Activated CD4-positive, alpha-beta memory T cell treated with anti-CD3 and anti-CD28 coated beads, Interleukin-2, amount 10 ng/mL, durations not matched to agents 7 days and 5 days (primary cell): ENCODE measurements at places on chromosomes 1 and 21. TPM values are rescaled to one million over a fixed set of nuclear protein-coding genes. Genes with fewer than 3 reads are reported as not detected.
A peak's percentile ranks its signal among the peaks of the same experiment; 100 is the strongest.

DNA sequence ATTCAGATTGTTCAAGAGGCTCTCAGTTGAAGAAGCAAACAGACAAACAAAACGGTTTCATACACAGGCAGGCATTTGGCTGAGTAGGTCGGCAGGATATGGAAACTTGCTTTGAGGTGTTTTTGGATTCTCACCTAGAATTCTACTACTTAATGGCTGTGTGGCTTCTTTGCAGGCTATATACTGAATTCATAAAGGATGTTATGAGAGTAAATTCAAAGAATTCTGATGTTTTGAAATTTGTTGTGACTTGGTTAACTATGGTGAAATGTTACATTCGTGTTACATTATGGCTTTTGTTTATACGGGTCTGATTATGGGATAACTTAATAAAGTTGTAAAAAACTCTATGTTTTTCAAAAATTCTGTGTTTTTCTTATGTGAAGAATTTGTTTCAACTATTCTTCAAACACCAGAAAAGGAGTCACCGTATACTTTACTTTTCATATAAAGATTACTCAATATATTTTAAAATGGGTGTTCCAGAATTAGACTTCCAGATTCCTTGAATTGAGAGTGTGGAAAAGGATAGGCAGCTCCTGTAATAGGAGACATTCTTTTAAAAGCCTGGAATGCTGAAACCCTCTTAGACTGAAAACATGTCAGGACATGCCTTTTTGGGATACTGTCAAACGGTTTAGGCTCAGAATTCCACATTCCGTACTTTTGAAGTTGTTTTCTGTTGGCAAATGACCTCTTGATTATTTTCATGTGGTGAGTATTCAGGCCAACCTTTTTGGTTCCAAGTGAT, 8.2 kb upstream of the IRF2BP2 start:
- DNase-seq = no peak

- DNase-seq = no peak
Measured at GRCh38 chr1:12714710-12715475, 1.0 kb upstream of the AADACL3 start.

GRCh38 chr1:33039840-33040239, 3.2 kb upstream of the AK2 start:
- DNase-seq = no peak

GRCh38 chr1:2466958-2467554, 9.0 kb upstream of the PLCH2 start:
- DNase-seq = peak; percentile 26

DNA sequence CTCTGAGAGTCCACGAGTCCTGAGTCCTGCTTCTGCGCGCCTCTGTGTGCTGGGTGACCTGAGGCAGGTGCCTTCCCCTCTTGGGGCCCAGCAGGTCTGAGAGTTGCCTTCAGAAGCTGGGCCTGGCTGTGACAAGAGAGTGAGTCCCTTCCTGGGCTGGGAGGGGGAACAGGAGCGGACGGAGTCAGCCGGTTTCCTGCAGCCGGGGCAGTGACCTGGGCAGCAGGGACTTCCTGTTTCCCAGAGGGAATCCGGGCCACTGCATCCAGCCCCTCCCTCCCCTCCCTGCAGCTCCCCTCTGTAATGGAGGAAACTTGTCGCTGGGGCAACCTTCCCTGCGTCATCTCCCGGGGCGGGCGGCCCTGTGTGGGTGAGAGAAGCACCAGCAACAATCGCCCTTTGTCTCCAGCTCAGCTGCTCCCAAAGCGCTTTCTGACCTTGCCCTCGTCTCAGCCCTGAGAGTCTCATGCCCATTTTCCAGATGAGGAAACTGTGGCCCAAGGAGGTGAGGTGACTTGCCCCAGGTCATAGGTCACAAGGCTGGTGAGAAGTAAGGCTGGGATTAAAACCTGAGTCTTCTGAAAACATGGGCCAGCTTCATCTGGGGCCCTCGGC, 61.1 kb downstream of the SDC3 start:
- no peak for DNase-seq

DNA sequence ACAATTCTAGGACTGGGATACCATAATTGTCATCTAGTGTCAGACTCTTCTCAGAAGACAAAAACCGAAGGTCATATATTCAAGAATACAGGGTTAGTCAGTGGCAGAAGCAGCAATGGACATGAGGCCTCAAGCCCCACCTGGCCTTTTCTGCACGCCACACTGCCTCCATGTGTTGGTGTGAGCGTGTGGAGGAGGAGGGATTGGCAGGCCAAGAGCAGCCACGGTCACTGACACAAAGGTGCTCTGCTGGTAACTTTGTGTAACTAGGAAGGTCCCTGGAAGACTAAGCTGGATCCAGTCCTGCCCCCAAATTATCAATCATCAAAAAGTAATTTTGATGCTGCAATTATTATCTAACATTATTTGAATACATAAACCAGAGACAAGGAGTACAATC, 34.9 kb downstream of the HSF2BP start:
- DNase-seq = no peak

DNA sequence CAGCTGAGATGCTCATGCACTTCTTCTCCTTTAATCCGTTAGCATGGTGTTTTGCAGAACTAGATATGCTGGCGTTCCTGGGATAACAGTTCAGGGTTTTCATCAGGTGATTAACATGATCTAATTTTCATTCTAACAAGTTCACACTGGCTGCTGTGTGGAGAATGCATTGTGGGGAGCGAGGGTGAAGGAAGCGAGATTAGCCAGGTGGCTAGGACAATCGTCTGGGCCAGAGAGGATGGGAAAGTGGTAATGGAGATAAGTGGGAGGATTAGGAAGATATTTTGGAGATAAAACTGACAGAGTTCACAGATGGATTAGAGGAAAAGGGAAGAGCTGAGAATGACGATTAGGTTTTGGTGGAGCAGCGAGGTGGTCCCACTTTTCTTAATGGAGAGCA, 138.1 kb upstream of the MAGI3 start:
- no peak for DNase-seq

- no peak for DNase-seq
Measured at GRCh38 chr1:15005116-15005515, 148.4 kb upstream of the TMEM51 start.

DNA sequence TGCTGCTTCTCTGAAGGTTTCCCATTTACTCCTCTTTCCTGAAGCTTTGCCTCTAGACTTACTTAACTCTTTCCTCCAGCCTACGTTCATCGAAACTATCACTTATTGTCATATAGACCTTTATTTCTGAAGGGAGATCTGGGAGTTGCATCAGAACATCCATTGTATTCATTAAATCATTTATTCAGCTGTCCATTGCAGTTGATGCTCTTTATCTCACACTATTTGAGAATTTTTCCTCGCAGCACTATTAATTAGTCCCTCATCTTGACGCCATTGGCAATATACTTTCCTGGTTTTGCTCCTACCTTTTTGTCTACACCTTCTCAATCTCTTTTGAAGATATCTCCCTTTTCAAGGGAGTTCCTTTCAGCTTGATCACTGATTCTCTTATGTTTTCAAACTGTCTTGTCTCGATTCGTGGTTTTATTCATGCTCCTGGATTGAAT, 757 bp upstream of the LRIF1 start:
- no peak for DNase-seq

DNA sequence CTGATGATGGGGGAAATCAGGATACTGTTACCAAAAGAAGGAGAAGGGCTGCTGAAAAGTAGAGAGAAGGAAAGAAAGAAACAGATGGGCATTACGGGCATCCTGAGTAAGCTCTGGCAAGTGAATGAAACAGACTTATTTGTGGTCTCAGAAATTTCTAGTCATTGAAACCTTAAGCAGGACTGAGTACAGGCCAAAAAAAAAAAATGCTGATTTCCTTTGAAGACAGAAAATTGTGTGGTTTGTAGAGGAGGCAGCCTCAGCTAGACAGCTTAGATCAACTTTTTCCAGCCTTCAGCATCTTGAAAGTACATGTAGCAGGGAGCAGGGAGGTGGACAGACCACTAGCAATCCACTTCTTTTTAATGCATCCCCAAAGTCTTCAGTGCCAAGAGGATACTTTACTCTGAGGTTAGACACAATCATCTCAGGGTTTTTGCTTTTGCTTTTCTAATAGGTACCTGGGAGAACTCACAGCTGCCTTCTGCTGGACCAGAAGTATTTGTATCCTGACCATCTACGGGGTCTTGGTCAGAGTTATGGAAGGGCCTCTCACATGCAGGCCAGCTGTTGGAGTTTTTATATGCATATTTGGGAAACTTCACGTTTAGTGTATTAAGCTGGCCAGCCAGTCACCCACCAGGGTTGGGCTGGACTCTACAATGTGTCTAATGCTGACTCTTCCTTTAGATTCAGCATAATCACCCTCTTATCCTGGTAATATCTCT, 10.6 kb upstream of the CAPZB start:
- DNase-seq = no peak

DNA sequence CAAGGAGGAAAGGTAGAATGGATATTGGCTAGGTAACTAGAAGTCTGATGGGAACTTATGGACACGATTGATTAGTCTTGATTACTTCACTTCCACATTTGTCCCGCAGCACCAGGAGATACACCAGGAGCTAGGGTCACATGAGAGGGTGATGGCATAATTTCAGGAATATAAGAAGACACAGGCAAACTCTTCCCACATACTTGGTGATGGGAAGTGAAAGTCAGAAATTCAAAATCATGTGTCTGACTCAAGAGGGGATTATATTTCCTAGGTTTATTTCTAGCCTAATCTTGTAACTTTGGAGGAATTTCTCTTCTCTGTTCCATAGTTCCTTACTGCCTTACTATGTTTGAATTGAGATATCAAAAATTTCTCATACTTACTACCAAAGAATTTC, 185.0 kb downstream of the PBX1 start:
- DNase-seq = no peak

DNA sequence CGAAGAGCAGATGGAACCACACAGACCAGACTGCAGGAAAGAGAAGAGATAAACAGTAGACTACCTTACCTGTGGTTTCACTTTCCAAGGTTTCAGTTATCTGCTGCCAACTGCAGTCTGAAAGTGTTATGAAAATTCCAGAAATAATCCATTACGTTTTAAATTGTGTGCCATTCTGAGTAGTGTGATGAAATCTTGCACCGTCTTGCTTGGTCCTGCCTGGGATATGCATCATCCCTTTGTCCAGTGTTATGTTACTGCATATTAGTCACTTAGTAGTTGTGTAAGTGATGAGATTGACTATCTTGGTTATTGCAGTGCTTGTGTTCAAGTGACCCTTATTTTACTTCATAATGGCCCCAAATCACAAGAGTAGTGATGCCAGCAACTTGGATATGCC, 33.9 kb downstream of the DNAJC6 start:
- DNase-seq = no peak

GRCh38 chr21:20997311-20997635, 936 bp upstream of the NCAM2 start:
- no peak for DNase-seq

DNA sequence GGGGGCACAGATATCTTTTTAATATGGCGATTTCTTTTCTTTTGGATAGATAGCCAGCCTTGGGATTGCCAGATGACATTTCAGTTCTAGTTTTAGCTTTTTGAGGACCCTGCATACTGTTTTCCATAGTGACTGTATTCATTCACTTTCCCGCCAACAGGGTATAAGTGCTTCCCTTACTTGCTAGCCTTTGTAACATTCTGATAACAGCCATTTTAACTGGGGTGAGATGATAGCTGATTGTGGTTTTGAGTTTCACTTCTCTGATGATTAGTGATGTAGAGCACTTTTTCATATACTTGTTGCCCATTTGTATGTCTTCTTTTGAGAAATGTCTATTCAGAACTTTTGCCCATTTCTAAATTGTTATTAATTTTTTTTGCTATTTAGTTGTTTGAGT, 151.9 kb downstream of the NTPCR start:
- no peak for DNase-seq

GRCh38 chr1:59671953-59672305, 142.8 kb upstream of the HOOK1 start:
- DNase-seq = no peak

- no peak for DNase-seq
Measured at GRCh38 chr1:11735531-11735853, 444 bp upstream of the AGTRAP start.

GRCh38 chr1:35220976-35221375, 28.0 kb upstream of the SFPQ start:
- DNase-seq = no peak

- no peak for DNase-seq
Measured at GRCh38 chr1:209769971-209770370, 14.1 kb downstream of the TRAF3IP3 start.

- no peak for DNase-seq
Measured at GRCh38 chr1:47935856-47936255, 61.3 kb downstream of the TRABD2B start.

- no peak for DNase-seq
Measured at GRCh38 chr1:165055581-165055980, 300.9 kb downstream of the LMX1A start.

DNA sequence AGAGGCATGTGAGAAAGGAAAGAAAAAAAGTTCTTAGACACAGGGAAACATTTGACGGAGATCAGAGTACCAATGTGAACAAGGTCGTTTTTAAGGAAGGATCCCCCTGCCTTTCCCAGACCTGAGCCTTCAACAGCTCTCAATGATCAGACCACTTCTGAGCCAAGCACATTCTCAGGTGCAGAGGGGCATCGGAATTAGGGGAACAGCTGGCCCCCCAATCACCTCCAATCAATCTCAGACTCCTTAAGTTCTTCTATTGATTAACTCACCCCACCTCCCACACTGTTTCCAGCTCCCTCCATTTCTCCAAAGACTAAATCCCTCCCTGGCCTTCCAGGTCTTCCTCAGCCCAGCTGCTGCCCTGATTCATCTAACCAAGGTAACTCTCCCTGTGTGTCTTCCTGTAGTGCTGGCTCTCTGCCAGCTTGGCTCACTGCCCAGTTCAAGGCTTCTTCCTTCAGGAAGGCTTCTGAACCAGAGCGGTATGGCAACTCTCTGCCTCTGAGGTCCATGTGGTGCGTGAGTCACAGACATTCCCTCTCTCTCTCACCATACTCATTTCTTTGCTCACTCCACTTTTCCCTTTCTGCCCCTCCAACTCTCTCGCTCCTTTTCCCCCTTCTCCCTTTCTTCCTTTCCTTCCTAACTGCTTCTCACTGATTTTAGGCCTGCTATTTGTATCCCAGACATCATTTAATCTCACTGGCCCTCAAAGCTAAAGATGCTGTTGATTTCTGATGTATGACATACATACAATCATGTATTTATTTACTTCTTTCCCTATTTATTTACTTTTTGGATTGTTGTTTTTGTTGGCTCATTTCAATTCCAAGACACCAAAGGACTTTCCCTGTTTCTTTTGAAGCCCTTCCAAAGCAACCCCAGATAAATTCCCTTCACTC, 18.1 kb downstream of the CFAP45 start:
- no peak for DNase-seq

- DNase-seq = no peak
Measured at GRCh38 chr1:220928725-220929300, 49.6 kb downstream of the HLX start.

DNA sequence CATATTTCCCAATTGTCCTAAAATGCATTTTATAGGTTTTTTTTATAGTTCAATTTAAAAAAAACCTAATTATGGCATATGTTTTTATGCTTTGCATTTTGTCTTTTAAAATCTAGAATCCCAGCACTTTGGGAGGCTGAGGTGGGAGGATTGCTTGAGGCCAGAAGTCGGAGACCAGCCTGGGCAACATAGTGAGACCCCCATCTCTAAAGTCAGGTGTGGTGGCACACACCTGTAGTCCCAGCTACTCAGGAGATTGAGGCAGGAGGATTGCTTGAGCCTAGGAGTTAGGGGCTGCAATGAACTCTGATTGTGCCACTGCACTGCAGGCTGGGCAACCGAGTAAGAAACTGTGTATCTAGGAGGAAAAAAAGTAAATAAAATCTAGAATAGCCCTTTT, 137.2 kb upstream of the POU3F1 start:
- no peak for DNase-seq

GRCh38 chr21:38380481-38381137, 117.7 kb downstream of the ERG start:
- DNase-seq = no peak

REN gene
- total RNA-seq = not detected

NBPF4 gene
- total RNA-seq = not detected

CCT8 gene
- 214 TPM for total RNA-seq
